Stimulated activated CD8-positive, alpha-beta memory T cell treated with anti-CD3 and anti-CD28 coated beads, Interleukin-2, amount 100 ng/mL, for 1 hour (primary cell): ENCODE measurements at places on chromosomes 3 and 15.

GRCh38 chr3:138761002-138761401 is 73.7 kb downstream of the PIK3CB start:
- no peak for DNase-seq

GRCh38 chr3:191019855-191020254 is 157.4 kb upstream of the GMNC start:
- DNase-seq: no peak

DNA sequence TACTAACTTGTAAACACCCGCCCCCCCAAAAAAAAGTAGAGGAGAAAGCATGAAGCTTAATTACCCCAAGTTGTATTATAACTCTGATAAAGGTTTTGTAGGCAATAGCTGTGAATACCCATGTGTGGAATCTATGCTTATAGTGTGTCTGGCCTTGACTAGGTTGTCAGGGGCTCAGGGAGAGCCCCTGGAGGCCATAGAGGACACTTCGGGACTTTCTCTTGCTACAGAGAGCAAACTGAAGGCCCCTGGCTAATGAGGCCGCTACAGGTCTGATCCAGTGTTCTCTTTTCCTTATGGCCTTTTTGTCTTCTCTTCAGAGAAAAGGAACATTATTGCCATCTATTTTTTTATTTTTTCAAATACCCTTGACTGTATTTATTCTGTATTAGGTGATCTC is 19.1 kb upstream of the SCAANT1 start:
- no peak for DNase-seq

DNA sequence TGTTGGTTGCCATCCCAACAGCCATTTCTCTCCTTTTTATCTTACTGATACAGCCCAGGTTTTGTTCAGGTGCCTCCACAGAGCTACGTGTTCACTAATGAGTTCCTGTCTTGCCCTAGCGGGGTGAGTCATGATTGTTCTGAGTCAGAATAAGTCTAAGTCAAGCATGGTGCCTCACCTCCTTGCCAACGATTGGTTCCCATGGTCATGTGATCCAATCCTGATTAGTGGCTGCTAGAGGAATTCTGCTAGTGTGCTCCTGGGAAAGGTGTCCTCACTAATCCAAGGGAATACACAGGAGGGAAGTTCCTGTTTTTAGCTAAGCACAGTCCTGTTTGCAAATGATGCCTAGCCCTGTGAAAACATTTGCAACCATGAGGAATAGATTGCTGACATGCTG is 99.8 kb downstream of the NSUN3 start:
- DNase-seq: no peak

DNA sequence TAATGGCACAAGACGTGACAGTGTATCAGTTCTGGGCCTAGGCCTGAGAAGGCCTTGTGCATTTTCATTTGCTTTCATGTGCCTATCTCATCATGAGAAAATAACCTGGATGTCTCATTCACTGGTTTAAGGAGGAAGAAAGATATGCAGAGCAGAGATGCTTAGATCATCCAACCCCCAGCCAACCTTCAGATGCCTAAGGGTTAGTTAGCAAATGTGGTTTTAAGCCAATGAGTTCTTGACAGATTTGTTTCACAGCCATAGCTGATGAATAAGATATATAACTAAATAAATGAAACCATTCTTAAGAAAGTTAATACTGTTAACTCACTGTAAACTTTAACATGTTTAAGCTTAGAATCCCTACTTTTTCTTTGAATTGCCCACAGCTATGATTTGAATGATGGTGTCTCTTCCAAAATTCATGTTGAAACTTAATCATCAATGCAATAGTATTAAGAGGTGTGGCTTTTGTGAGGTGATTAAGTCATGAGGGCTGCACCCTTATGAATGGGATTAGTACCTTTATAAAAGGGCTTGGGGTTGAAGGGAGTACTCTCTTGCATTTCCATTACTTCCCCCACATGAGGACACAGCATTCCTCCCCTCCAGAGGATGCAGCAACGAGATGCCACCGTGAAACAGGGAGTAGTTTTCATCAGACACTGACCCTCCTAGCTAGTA is 324.6 kb upstream of the TBC1D5 start:
- DNase-seq: no peak
